ENCODE measurements at places on chromosomes 1 and 21. TPM values are rescaled to one million over a fixed set of nuclear protein-coding genes. Genes with fewer than 3 reads are reported as not detected.

The LCK gene
- total RNA-seq = 1.2 TPM

The TTLL7 gene
- 0.92 TPM for total RNA-seq

The NKAIN1 gene
- total RNA-seq = not detected

The LCE2A gene
- not detected for total RNA-seq

The CAPN2 gene
- 44.8 TPM for total RNA-seq

The KANK4 gene
- 0.25 TPM for total RNA-seq

DNA sequence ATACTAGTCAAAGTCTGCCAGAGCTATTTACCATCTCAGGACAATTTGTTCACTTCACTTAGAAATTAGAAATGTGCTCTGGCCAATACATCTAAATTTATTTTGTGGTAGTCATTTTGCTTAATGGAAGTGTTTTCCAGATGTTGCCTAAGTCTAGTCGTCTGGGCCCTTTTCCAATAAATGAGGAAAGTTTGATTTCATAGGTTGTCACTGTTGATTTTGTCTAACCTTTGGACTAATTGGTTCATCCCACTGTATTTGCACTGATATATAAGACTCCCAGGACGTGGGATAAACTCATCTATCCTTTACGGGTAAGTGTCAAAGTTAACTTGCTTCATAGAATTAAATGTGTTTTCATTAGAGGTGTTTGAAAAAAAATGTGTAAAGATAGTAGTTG is 79.1 kb downstream of the TPR start:
- no peaks in the 10 kb centered on the region for H3K36me3 ChIP-seq
- DNase-seq = no peak
- no peaks in the 10 kb centered on the region for H3K27me3 ChIP-seq
- H3K4me3 ChIP-seq = peak within 1 kb of the TSS; percentile 14

DNA sequence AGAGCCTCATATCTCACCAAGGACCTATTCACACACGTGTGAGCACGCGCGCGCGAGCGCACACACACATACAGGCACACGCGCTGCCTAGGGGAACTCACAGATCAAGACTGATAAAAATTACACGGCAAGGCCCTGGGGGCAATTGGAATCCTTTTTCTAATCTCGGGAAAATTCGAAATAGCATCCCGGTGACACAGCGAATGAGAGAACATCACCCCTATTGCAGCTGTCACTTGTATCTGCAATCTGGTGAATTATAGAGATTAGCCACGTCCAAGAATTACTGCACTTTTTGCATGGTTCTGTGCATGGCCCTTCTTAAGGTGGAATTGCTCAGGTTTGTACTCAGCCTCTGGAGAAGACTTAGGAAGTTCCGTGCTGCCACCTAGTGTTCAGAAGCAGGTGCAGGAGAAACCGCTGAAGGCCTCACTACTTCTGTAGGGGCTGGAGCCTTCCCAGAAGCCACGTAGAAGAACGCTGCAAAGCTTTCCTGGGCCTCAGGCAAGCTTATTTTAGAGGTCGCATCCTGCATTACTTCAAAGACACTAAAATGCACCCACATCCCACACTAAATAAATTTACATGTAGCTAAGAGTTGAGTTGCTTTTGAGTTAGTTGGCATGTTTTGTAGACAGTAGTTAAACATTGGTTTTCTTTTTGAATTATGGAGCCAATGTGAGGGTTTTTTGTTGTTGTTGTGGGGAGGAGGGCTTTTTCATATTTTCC is 229.2 kb upstream of the CAMK1G start:
- H3K36me3 ChIP-seq = no peaks in the 10 kb centered on the region
- peak; percentile 65 for DNase-seq
- no peak overlapping the region for H3K4me3 ChIP-seq
- no peaks in the 10 kb centered on the region for H3K27me3 ChIP-seq

DNA sequence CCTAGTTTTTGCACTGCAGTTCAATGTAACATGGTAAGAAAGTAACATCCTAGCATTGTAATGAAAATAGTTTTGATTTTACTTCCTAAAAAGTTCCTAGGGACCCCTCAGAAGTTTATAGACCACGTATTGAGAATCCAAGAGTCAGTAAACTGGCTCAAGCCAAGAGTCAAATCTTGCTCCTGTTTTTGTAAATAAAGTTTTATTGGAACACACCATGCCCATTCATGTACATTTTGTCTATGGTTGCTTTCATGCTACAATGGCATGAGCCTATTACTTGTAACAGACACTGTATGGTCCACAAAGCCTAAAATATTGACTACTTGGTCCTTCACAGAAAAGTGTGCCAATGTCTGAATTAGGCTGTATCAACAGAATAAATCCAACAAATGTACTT is 301.0 kb downstream of the LMO4 start:
- no peaks in the 10 kb centered on the region for H3K27me3 ChIP-seq
- H3K4me1 ChIP-seq = no peaks in the 10 kb centered on the region
- H3K36me3 ChIP-seq = no peaks in the 10 kb centered on the region
- DNase-seq = no peak
- H3K27ac ChIP-seq = no peak overlapping the region
- no peak overlapping the region for H3K4me3 ChIP-seq

DNA sequence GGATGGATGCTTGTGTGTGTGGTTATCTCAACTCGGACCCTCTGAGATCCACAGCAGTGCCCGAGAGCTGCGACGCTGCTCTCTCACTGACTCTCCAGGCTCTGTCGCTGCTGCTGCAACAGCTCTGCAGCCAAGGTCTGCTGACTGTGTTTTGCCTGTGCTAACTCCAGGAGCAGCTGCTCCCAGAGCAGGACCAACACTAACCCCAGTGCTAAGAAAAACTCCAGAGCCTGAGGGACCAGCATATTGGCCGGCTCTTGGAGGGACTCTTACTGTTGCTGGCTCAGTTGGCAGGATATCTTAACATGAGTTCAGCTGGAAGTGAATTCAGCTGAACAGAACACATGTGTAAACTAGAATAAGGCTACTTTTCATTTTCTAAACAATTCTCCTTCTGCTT is 4.4 kb downstream of the LCE2C start:
- no peaks in the 10 kb centered on the region for H3K36me3 ChIP-seq
- H3K27ac ChIP-seq = no peak overlapping the region
- no peak overlapping the region for H3K4me3 ChIP-seq
- H3K4me1 ChIP-seq = no peaks in the 10 kb centered on the region
- H3K27me3 ChIP-seq = no peaks in the 10 kb centered on the region
- no peak for DNase-seq

- no peaks in the 10 kb centered on the region for H3K4me1 ChIP-seq
- H3K36me3 ChIP-seq = no peaks in the 10 kb centered on the region
- H3K27ac ChIP-seq = no peak overlapping the region
- no peak overlapping the region for H3K4me3 ChIP-seq
- no peak for DNase-seq
Measured at GRCh38 chr1:204647114-204647804, 38.3 kb downstream of the LRRN2 start.

- no peaks in the 10 kb centered on the region for H3K4me1 ChIP-seq
- H3K36me3 ChIP-seq = no peaks in the 10 kb centered on the region
- H3K4me3 ChIP-seq = no peak overlapping the region
- no peak overlapping the region for H3K27ac ChIP-seq
- H3K27me3 ChIP-seq = no peaks in the 10 kb centered on the region
Measured at GRCh38 chr21:28627261-28627660, 365.4 kb downstream of the LTN1 start.

DNA sequence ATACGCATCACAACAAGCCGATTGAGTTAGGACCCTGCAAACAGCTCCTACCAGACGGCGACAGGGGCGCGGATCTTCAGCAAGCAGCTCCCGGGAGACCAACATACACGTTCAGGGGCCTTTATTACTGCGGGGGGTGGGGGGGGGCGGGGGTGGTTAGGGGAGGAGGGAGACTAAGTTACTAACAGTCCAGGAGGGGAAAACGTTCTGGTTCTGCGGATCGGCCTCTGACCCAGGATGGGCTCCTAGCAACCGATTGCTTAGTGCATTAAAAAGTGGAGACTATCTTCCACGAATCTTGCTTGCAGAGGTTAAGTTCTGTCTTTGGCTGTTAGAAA is 162.0 kb downstream of the RUNX1 start:
- H3K27me3 ChIP-seq = no peaks in the 10 kb centered on the region
- peak overlapping the region; percentile 60 for H3K4me3 ChIP-seq
- no peak for DNase-seq
- H3K36me3 ChIP-seq = no peaks in the 10 kb centered on the region
- H3K27ac ChIP-seq = peak overlapping the region; percentile 25

GRCh38 chr1:182791281-182792179 is 2.0 kb downstream of the NPL start:
- peak overlapping the region; percentile 35 for H3K27ac ChIP-seq
- no peaks in the 10 kb centered on the region for H3K4me1 ChIP-seq
- no peaks in the 10 kb centered on the region for H3K27me3 ChIP-seq
- H3K4me3 ChIP-seq = no peak overlapping the region
- DNase-seq = no peak

GRCh38 chr1:35243691-35244090 is 24.8 kb upstream of the ZMYM4 start:
- no peaks in the 10 kb centered on the region for H3K27me3 ChIP-seq
- no peak overlapping the region for H3K4me3 ChIP-seq
- H3K27ac ChIP-seq = no peak overlapping the region
- peak; percentile 72 for DNase-seq
- H3K36me3 ChIP-seq = no peaks in the 10 kb centered on the region
- H3K4me1 ChIP-seq = no peaks in the 10 kb centered on the region

DNA sequence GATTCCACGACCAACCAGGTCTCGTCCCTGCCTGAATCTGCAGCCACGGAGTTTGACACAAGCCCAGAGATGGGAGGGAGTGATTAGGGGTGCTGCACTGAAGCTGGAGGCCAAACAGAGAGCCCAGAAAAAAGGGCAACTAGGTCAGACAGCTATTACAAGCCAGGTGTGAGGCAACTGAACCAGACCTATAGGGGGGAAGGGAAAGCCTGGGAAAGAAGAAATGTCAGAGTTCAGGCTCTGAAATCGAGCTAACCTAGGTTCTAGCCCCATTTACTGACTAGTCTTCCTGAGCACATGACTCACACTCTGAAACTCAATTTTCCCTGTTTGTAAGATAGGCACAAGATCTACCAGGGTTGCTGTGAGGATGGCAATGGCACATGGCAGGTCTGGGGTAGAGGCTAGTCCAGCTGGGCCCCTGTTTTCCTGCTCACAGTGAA is 1.7 kb downstream of the DHCR24 start:
- peak overlapping the region; percentile 71 for H3K27ac ChIP-seq
- no peak for DNase-seq
- no peaks in the 10 kb centered on the region for H3K27me3 ChIP-seq
- no peaks in the 10 kb centered on the region for H3K4me1 ChIP-seq

DNA sequence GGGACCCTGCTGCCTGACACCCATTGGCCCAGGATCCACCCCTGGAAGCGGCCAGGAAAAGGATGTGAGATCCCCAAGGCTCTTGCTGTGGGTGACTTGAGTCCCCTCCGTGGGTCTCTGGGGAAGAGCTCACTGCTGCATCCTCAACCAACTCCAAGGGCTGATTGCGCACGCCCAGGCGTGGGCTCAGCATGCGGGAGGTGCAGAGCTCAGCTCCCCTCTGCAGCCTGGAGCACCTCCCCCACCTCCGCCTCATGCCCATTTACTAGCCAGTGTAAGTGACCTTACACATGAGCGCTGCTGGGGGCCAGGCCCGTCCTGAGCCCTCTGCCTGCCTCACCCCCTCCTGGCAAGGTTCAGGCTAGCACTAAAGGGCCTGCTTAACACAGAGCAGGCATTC is 138.4 kb upstream of the VAMP3 start:
- no peak overlapping the region for H3K27ac ChIP-seq
- no peaks in the 10 kb centered on the region for H3K4me1 ChIP-seq
- DNase-seq = no peak
- no peaks in the 10 kb centered on the region for H3K36me3 ChIP-seq
- H3K27me3 ChIP-seq = no peaks in the 10 kb centered on the region
- H3K4me3 ChIP-seq = no peak overlapping the region

DNA sequence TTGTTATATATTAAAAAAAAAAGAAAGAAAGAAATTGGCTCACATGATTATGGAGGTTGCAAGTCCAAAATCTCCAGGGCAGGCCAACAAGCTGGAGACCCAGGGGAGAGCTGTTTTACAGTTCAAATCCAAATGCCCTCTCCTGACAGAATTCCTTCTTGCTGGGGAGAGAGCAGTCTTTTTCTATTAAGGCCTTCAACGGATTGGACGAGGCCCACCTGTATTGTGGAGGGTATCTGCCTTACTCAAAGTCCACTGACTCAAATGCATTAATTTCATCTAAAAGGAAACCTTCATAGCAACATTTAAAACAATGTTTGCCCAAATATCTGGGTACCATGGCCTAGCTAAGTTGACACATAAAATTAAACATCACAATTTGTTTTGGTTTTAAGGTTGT is 56.9 kb upstream of the TRIM67 start:
- H3K36me3 ChIP-seq = no peaks in the 10 kb centered on the region
- no peaks in the 10 kb centered on the region for H3K4me1 ChIP-seq
- no peak overlapping the region for H3K27ac ChIP-seq
- H3K4me3 ChIP-seq = no peak overlapping the region
- no peaks in the 10 kb centered on the region for H3K27me3 ChIP-seq

GRCh38 chr1:107459204-107459904 is 318.5 kb downstream of the NTNG1 start:
- no peaks in the 10 kb centered on the region for H3K27me3 ChIP-seq
- DNase-seq = no peak
- H3K36me3 ChIP-seq = no peaks in the 10 kb centered on the region
- no peak overlapping the region for H3K4me3 ChIP-seq

DNA sequence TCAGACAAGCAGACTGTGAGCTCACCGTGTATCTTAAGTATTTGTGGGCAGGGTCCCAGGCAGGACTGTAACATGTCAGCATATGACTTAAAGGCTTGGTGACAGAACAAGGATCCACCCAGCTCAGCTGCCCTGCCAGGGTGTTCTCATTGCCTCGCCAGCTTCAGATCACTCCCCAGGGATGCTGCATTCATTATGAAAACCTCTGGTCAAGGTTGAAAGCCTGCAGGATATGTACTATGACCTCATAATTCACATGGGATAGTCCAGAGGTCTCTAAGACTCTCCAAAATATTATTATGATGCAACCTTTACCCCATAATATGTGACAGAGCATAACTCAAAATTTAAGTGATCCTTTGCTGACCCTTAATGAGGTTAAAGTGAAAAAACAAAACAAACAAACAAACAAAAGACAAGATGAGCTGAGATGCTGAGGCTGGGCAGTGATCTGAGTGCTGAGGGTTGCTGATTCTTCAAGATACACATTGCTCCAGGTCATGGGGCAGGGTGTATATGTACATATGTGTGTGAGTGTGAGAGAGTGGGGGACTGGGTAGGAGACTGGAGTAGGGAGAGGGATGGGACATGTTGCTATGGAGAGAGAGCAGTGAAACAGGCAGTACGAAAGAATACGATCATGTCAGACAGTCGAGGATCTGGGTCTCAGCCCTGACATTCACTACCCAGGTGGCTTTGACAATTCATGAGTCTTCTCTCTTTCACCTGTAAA is 98.8 kb upstream of the DUSP10 start:
- H3K4me3 ChIP-seq = no peak overlapping the region
- no peak for DNase-seq
- peaks cover under 1% of the 10 kb centered on the region for H3K4me1 ChIP-seq
- no peak overlapping the region for H3K27ac ChIP-seq
- no peaks in the 10 kb centered on the region for H3K27me3 ChIP-seq

GRCh38 chr1:184965944-184966860 is 8.1 kb downstream of the NIBAN1 start:
- H3K27me3 ChIP-seq = no peaks in the 10 kb centered on the region
- no peaks in the 10 kb centered on the region for H3K4me1 ChIP-seq
- H3K36me3 ChIP-seq = no peaks in the 10 kb centered on the region
- no peak overlapping the region for H3K27ac ChIP-seq

- H3K36me3 ChIP-seq = no peaks in the 10 kb centered on the region
- no peaks in the 10 kb centered on the region for H3K27me3 ChIP-seq
- no peak for DNase-seq
- H3K4me3 ChIP-seq = no peak overlapping the region
Measured at GRCh38 chr1:211601982-211602670, 23.2 kb upstream of the SLC30A1 start.
